ENCODE measurements at places on chromosomes 2 and 18. TPM values are rescaled to one million over a fixed set of nuclear protein-coding genes. Genes with fewer than 3 reads are reported as not detected.

IAH1 gene
- total RNA-seq: 36.6 TPM

SLC14A1 gene
- total RNA-seq: 4.0 TPM

FASTKD2 gene
- total RNA-seq: 51.6 TPM

ERFE gene
- 14.1 TPM for total RNA-seq

FN1 gene
- total RNA-seq: 717 TPM

PROM2 gene
- 12.6 TPM for total RNA-seq

ACP1 gene
- 115 TPM for total RNA-seq

TCF23 gene
- not detected for total RNA-seq

NAT8 gene
- total RNA-seq: not detected

MTCL1 gene
- 36.9 TPM for total RNA-seq

SIX2 gene
- total RNA-seq: 14.4 TPM

HPCAL1 gene
- total RNA-seq: 37.4 TPM

LOXHD1 gene
- 3.4 TPM for total RNA-seq

Data from tongue (tissue), 3 donors.